ENCODE measurements at places on chromosomes 5 and 9. TPM values are rescaled to one million over a fixed set of nuclear protein-coding genes. Genes with fewer than 3 reads are reported as not detected.

- DNase-seq = no peak
These were observed 14.8 kb downstream of the PCDHGC5 start for GRCh38 chr5:141503681-141504080.

DNA sequence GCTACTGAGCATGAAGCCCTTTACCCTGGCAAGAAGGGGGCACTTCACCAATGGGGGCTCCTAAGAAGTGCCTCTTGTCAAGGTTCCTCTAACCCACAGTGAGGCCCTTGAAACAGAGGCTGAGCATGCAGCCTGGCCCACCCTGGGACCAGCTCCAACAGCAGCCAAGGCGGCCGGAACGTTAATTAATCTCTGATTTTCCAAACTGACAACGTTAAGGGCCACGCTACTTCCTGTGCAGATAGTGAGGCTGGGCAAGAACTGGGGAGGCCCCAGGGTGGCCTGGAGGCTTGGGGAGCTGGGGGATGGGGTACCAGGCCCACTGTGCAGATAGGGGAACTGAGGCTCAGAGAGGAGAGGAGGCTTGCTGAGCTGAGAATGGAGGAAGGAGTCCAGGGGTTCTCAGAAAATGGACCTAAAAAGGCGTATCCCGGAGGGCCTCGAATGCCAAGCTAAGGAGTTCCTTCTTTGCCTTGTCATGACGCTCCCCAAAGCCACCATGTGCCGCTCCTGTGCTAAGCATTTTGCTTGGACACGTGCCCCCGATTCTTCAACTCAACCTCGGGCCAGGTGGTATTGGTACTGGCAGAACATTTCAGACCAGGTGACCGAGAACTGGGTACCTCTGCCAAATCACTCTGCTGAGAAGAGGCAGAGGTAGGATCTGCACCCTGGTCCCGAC is 72.0 kb upstream of the STXBP1 start:
- DNase-seq = no peak

DNA sequence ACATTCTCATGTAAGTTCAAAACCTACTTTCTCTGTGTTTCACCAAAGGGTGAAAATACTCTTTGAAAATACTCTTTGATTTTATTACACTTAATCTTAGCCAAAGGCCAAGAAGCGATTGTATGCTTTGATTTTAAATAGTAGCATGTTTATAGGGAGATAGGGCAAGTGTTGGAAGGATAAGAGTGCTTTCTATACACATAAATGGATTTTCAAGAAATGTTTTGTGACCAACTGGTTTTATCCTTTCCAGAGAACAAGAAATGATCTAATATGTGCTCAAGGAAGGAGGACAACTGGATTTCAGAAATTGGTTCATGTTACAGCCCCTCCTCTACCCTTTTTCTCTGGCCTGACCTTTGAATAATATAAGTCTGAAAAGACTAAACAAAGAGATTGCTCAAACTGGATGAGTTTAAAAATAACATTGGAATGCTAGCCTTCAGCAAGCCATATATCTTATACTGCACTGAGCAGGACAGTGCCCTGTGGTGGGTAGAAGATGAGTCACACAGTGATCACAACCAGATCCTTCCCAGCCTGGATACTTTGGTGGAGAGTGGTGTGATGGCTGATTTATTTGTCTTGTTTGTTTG is 13.1 kb downstream of the PALM2AKAP2 start:
- peak; percentile 64 for DNase-seq

DNA sequence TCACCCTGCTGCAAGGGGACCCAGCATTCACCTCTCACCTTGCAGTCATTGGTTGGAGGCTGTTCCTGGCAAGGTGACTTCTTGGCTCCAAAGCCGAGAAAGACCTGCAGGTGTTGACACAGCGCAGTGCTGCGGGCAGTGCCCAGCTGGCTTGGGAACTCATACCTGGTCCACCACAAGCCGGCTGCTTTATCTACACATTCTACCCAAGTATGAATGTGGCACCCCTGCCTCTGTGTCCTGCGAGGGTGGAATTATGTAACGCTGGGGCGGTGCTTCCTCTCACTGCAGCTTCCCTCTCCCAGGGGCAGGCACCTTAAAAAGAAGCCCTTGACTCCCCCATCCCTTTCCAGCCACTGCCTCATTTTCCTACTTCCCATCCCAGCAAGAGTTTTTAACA is 2.5 kb upstream of the ZMYND19 start:
- no peak for DNase-seq

NNT gene
- total RNA-seq = 102 TPM

PTCH1 gene
- total RNA-seq = 29.7 TPM

DNA sequence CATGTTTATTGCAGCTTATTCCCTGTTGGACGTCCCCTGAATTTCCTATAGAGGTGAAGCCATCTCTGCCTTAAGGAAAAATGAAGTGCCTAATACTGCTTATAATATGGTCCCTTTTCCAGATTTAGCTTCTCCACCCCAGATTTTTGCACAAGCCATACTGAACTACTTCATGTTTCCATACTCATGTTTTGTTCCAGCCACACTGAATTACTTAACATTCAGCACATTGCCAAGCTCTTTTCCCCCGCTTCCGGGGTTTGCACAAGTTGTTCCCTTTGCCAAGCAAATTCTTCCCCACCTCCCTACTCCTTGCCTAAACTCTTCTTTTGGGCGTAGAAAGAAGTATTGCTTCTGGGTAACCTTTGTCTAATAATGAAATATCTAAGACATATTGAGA is 1.7 kb upstream of the CNTRL start:
- peak; percentile 16 for DNase-seq

GRCh38 chr9:136045595-136046553 is 49.2 kb downstream of the NACC2 start:
- no peak for DNase-seq

GRCh38 chr5:139295346-139296057 is 2.0 kb downstream of the MATR3 start:
- no peak for DNase-seq

GRCh38 chr5:111580956-111581355 is 68.6 kb upstream of the STARD4 start:
- DNase-seq = peak; percentile 39

DNA sequence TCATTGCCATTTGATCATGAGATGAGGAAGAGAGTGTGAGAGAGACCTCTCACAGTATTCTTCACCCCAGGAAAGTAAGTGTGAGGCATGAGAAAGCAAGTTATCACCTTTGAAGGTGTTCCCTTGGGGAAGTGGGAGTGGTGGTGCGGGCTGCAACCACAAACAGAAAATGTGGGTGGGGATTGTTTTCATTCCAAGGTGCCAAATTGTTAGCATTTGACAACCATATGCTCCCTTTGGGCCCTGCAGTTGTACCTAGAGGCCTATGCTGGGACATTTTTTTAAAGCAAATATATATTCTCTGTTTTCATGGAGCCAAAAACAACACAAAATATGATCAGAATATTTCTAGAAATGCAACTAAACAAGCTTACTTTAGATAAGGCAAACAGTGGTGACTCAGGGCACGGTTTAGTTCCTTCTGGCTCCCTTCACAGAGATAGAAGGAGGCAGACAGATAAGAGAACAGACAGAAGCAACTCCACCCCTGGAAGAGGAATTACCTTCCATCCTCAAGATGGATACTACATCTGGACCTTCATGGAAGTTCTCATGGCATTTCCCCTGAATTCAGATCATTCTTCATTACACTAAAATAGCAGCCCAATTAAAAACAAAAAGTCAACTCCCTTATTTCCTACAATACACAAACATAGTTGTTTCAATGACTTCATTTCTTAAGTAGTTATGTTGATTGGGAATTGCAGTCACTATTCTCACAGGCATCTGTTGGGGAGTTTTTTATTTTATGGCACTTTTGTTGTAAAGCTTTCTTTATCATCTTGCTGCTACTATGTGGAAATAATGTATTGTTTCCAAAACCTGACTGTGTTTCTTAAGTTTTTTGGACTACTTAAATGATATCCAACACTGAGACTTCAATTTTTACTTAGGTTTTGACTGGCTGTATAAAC is 416.6 kb downstream of the PLK2 start:
- DNase-seq = peak; percentile 15

DNA sequence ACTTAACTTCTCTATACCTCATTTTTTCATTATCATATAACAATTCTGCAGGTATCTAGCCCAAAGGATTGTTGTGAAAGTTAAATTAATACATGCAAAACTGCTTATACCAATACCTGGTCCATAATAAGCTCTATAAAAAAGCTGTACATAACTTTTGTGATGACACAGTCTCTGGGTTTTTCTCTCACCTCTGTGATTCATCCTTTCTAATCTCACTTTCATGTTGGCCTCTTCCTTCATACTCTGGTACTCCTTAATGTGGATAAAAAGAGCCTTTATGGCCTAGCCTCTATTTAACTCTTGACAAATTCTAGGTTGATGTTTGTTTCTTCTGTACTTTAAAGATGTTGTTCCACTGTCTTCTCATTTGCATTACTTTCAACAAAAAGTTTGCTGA is 162.9 kb upstream of the ACOT12 start:
- DNase-seq = no peak

- no peak for DNase-seq
These were observed 1.9 kb downstream of the OSMR start for GRCh38 chr5:38847559-38848347.

Measured in hepatocyte (in vitro differentiated cells).